Trophoblast cell (in vitro differentiated cells and primary cell): ENCODE measurements at places on chromosomes 13 and 19.

DNA sequence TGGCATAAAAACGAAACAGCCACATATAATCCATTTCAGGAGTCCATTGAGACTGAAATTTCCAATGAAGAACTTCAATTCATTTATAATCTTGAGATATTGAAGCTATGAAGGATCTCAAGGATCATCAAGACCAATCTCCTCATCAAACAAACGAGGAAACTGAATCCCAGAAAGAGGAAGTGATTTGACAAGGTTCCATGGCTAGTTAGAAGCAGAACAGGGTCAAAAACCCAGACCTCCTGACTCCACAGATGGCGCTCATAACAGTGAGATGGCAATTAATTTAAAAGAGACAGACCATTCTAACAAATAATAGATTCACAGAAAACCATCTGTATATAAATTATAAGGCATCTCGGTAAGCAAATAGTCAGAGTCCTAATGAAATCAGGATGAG lies 229.7 kb downstream of the KCTD12 start:
- DNase-seq, result no peak

GRCh38 chr13:68345963-68346531 lies 1115.9 kb upstream of the PCDH9 start:
- no peak for DNase-seq

- peak; percentile 73 for DNase-seq
These were observed 21.0 kb downstream of the EPSTI1 start for GRCh38 chr13:42970824-42971690.

DNA sequence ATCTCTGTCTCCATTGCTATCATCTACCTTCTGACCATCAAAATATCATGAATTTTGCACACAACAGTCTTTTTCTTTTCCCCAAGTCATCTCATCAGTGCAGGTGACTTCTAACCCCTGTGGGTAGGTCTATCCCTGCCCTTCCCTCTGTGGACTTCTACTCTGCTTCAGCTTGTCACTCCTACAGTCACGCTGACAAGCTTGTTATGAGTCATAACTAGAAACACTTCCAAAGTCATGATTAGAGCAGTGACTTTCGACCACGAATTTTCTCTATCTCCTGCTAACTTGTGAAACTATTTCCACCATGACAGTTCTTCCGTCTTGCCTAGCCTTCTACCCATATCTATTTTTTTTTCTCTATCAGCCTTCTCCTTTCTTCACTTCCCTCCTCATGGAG lies 343.7 kb upstream of the ARGLU1 start:
- DNase-seq, result no peak

DNA sequence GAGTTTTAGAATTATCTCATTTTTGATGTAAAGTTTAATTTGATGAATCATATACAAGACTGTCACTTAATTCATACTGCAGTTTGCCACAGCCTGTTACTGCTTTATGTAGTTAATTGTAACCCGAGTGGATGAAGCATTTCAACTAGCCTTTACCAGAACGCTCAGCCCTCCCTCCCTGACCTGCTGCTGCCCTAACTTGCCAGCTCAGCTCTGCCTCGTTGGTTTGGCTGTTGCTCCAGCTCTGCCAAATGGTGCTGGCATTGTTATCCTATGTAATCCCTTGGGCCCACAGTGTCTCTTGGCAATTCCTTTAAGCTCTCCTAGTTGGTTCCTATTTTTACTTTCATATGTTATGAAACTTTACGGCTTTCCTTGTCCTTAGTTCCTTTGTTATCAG lies 113.3 kb downstream of the LMO7 start:
- no peak for DNase-seq

DNA sequence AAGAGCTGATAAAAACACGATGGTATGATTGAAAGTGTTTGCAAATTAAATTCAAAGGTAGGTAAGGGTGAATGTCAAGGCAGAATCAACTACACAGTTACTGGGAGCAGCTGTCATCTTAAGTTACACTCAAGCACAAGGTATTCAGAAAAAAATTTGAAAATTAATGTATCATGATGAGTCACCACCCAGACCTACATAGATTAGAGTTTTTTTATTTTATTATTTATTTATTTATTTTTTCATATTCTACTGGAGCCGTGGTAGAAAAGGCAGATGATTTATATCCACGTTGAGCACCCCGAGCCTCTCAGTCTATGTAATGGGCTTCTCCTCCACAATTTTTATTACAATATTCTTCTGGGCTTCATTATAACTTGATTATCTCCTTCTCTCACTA lies 728.9 kb upstream of the ARGLU1 start:
- DNase-seq, result no peak

GRCh38 chr19:36169084-36169760 lies 17.0 kb upstream of the COX7A1 start:
- no peak for DNase-seq

DNA sequence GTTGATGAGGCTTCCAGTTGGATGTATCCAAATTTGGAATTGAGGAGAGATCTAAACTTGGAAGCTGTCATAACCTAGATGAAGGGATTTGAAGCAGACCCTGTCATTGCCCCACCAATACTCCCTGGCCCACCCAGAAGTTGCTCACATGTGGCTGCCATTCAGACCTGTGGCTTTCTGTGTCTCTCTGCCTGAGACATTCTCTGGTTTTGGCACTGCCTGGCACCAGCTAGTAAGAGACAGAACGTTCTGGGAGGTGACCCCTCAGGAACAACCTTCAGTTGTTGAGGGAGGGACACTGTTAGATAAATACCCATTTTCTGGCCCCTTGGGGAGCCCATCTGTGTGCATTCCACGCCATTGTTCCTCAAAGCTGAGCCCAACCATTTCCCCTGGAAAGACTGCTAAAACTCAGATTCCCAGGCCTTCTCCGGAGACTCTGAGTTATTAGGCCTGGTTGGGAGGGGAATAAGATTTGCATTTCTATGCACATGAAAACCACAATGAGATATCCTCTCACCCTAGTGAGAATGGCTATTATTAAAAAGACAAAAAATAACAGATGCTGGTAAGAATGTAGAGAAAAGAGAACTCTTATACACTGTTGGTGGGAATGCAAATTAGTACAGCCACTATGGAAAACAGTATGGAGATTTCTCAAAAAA lies 290.4 kb downstream of the TSHZ3 start:
- DNase-seq, result no peak

- no peak for DNase-seq
These were observed 525 bp downstream of the CARS2 start for GRCh38 chr13:110705356-110705825.

DNA sequence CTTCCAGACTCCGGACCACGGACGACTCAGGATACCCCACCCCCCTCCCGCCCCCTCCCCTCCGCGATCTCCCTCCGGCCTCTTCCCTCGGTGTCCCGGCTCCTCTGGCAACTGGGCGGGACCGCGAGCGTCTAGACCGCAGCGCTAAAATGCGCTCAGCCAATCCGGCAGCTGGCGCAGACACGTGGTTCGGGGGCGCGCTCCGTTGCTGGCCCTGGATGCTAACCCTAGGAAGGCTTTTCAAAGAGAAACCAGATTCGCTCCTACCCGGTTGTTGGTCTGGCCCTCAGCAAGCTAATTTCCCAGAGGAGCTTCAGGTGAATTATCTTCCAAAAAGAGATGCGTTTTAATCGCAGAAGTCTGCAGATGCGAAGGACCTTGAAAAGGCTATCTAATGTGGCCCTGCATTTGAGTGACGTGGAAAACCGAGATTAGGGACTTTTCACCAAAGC lies at the start of gene DZIP1:
TSS of gene DZIP1 (minus strand) at position 106 of the 452 bp plus-strand sequence. CDS start 2,677 bp downstream, outside the sequence.
- peak; percentile 53 for DNase-seq

GRCh38 chr13:19713186-19713965 lies 69.4 kb downstream of the PSPC1 start:
- peak; percentile 87 for DNase-seq

DNA sequence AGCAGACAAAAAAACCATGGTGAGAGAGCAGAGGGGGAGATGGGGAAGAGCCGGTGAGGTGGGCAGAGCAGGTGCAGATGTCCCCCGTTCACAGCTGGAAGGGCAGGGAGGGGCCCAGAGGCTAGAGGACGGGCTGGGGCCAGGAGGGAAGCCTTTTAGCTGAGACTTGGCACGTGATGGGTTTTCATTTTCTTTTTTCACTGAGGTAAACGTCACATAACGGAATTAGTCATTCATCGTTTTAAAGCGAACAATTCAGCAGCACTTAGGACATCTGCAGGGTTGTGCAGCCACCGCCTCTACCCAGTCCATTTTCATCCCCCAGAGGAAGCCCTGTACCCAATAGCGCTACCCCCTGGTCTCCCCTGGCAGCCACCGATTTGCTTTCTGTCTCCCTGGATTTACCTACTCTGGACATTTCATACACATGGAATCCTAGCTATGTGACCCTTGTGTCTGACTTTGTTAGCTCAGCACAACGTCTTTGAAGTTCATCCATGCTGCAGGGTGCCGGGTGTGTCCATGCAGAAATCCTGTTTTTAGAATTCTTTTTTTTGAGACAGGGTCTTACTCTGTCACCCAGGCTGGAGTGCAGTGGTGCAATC lies 16.0 kb upstream of the EMC10 start:
- DNase-seq, result peak; percentile 6

DNA sequence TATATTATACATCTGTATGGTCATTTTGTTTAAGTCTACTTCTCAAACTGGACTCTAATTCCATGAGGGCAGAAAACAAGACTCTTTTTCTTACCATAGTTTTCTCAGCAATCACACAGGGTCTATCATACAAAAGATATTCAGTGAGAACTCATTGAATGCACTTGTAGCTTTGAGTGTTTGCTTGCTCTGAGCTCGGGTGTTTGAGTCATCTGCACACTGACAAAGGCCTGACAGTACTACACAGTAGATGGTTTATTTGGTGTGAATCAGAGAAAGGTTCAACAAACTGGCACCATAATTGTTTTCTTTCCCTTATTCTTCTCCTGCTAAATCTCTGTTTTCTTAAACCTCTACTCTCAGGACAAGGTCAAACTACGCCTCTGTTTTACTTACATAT lies 586.4 kb downstream of the LMO7 start:
- no peak for DNase-seq
